Left renal pelvis (tissue), 4 donors: ENCODE measurements at places on chromosomes 2 and 18.

DNA sequence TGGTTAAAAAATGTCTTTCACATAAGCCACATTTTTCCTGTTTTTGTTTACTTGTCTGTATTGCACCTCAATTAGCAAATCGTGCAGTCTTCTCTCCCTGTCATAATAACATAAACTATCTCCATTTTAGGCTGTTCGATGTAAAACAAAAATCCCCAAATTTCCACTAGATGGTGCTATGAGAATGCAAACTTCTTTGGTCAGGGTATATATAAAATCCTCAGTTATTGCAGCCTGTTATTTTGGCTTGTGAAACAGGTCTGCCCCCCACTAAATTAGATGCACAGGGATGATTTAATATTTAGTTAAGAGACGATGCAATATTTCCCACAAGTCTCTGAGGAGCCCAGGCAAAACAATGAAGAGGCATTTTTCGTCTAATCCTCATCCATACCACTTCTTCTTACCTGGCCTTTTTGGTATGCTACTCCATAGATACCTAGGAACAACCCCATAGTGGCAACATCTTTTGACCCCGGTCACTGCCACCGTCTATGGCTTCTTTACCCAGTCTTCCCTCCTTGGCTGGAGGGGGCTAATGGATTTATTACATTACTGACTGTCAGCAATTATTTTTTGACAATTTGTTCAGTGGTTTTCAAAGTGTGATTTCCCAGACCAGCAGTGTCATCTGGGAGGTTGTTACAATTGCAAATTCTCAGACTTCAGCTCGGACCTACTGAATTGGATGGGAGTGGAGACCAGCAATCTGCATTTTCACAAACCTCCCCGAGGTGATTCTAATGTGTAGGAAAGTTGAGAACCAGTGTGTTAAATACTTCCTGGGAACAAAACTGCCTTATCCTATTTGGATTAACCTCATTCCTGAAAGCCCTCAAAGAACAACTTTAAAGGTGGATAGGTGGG lies 117.4 kb upstream of the CWC22 start:
- DNase-seq, result peak; percentile 38

DNA sequence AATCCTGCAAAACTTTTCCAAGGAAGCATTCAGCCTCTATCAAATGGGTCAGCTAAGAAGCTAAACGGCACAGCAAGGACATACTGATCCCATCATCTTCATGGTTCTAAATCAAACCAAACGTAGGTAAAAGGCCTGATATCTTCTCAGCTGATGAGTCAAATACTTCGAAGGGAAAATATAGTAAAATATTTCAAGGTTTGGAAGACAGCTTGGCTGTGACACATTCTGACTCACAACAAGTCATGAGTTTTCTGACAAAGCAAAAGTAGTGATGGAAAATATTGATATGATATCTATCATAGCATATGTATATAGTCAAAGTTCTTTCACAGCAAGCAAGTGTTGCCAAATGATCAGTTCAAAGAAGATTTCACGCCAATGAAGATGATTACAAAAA lies 31.5 kb downstream of the DOCK10 start:
- DNase-seq, result no peak

DNA sequence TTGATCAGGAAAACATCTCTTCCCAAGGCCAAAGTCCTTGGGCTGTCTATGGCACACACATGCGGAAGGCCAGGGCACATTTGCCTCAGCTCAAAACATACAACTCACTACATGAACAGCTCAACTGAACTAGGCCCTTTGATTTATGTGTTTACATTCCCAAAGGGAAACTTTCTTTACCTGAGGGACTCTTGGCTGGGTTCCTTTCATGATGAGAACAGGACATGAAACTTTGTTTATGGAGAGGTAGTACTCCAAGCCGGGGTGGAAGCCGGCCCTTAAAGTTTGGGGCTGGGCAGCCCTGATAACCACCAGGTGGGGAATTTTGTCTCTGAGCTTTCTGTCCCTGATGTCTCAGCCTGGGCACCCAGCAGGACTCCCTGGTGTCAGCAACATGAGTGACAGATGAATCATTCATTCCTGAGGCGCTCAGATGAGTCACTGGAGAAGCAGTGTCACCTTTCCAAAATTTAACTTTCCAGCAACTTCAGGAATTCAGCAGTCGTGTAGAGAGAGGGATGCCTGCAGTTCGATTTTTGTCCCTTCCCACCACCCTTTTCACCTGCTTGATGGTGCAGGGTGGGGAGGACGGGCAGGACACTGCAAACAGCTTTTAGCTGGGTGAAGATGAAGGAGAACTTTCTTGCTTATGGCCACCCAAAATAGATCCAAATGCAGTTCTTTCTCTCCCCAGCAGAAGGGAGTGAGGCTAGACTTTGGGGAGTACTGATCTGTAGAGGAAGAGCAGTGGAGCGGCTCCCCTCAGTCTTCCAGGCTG lies 331.6 kb downstream of the DYSF start:
- no peak for DNase-seq

DNA sequence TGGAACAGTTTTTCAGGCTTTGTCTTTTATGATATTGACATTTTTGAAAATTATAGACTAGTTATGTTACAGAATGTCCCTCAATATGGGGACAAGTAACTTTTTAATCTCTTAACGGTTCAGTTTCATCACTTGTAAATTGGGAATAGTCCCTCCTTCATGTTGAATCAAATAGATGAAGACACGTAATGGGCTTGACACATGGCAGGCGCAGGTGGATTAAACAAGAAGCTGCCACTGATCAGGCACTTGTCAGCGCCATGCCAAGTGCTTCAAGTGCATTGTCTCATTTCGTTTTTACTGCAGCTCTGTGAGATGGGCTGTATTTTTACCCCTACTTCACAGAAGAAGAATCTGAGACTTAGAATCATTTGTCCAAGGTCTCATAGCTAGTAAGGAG lies 9.5 kb upstream of the SMAD4 start:
- DNase-seq, result no peak

- no peak for DNase-seq
Measured at GRCh38 chr18:31482051-31482450, 15.9 kb upstream of the DSG2 start.

DNA sequence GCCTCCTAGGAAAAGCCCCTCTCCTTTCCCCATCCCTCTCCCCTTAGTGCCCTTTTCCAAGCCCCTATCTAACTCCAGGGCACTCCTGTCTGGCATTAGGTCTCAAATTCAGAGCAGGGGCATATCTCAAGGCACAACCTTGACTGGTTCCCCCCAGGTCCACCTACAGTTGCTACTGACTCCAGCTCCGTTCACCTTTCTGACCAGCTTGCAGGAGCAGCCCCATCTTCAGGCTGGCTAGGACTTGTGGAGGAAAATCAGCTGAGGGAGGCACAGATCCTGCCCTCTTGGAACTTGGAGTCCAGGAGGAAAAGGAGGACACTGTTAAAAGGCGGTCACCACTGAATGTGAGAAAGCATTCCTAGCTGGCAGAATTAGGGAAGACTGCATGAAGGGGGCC lies 152.4 kb downstream of the ZFP36L2 start:
- DNase-seq, result no peak

GRCh38 chr2:6557737-6558136 lies 308.0 kb downstream of the CMPK2 start:
- no peak for DNase-seq

GRCh38 chr18:27564066-27564465 lies 379.0 kb upstream of the CHST9 start:
- DNase-seq, result no peak

DNA sequence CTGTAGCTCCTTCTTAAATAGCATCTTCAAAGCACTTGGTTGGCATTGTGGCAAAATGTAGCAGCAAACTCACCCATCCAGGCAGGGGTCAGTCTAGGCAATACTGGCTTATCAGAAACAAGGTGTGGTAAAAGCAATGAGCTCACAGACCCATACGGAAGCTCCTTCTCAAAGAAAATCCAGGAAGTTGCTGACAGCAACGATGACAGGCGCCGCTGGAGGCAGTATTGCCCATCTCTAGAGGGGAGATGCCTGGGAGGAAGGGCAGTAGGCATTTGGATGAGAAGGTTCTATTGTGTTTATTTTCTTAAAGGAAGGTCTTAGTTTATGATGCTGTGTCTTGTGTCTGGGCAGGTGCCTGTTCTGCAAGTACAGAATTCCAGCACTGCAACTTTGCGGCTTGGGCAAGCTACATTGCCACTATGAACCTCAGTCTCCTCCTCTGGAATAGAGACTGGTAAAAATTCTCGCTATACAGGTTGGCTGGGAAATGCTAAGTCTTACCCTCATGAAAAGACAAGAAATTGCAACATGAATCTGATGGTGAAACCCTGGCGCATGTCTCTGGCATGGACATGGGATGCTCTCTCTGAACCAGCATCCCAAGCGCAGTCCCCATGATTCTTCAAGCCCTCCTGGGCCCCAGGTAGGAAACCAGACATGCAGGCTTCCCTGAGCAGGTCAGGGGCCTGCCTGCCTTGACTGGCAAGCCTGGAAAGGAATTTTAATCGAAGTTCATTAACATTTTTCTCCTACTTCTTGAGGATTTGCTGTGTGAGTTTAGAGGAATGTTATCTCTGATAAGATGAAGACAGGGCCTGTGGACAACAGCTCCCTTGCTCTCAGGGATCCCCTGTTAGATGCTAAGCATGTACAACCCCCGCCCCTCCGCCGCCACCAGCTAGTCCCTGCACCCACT lies 156.0 kb downstream of the TFCP2L1 start:
- no peak for DNase-seq

GRCh38 chr2:182230561-182230960 lies 196.3 kb downstream of the PDE1A start:
- no peak for DNase-seq

GRCh38 chr2:8525582-8526402 lies 156.1 kb upstream of the ID2 start:
- peak; percentile 65 for DNase-seq

GRCh38 chr2:18423636-18424035 lies 136.8 kb downstream of the RDH14 start:
- DNase-seq, result no peak

DNA sequence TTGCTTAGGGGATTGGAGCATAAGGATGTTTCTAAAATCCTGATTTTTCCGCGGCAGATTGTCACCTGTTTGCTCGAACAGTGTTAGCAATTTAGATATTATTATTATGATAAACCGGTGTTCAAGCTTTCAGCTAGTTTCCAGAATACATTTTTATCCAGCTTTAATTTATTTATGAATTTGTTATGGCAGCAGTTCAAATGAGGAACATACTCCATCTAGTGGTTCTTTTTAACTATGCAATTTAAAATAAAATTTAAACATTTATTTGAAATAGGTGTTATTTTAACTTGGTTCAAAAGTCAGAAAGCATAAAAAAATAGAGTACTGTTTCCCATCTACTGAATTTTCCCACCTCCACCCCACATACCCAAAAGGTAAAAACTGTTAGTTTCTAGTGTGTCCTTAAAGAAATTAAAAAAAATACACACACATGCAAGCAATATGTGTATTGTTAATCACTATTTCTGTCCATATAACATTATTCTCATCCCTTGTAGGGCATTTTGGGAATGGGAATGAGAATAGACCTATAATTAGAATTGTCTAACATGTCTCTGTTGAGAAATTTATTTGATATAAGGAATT lies 23.2 kb downstream of the ACOXL start:
- DNase-seq, result no peak

GRCh38 chr2:110958346-110959119 lies 162.2 kb upstream of the BCL2L11 start:
- no peak for DNase-seq
